ENCODE measurements at places on chromosomes 1 and 21.

GRCh38 chr1:89686520-89686919 lies 53.6 kb downstream of the LRRC8C start:
- DNase-seq: no peak

- peak; percentile 40 for DNase-seq
Observed at GRCh38 chr1:40625076-40625475, 40.4 kb downstream of the RIMS3 start.

- DNase-seq: no peak
Observed at GRCh38 chr1:203124546-203125317, 2.8 kb upstream of the ADORA1 start.

GRCh38 chr1:217272385-217272784 lies 358.5 kb downstream of the GPATCH2 start:
- DNase-seq: peak; percentile 31

- DNase-seq: peak; percentile 85
Observed at GRCh38 chr1:35573198-35574124, at the start of gene TFAP2E. Gene TFAP2E, plus strand, starts transcription at chr1:35573314. Its CDS starts 264 bp downstream, at chr1:35573578.
